AG09309 (cell line): ENCODE measurements at places on chromosomes 11 and 22.

DNA sequence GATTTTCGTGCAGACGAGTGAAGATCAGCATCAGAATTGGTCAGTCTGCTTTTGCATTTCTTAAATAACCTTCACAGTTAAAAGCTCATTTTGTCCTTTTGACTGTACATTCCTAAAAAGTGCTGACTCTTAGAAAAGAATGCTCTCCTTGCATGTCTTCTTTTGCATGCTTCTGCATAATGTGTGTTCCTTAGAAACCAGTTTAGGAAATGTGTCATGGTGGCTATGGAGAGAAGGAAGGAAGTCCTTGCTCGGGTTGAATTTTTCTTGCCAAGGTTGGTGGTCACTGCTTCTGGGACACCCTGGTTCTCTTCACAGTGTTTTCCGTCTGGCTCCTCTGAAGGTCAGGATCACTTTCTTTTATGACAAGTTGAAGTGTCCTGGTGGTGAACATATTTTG, 6.8 kb downstream of the AP2A2 start:
- DNase-seq: no peak

- no peak for DNase-seq
Measured at GRCh38 chr11:2574043-2574552, 125.7 kb downstream of the KCNQ1OT1 start.

DNA sequence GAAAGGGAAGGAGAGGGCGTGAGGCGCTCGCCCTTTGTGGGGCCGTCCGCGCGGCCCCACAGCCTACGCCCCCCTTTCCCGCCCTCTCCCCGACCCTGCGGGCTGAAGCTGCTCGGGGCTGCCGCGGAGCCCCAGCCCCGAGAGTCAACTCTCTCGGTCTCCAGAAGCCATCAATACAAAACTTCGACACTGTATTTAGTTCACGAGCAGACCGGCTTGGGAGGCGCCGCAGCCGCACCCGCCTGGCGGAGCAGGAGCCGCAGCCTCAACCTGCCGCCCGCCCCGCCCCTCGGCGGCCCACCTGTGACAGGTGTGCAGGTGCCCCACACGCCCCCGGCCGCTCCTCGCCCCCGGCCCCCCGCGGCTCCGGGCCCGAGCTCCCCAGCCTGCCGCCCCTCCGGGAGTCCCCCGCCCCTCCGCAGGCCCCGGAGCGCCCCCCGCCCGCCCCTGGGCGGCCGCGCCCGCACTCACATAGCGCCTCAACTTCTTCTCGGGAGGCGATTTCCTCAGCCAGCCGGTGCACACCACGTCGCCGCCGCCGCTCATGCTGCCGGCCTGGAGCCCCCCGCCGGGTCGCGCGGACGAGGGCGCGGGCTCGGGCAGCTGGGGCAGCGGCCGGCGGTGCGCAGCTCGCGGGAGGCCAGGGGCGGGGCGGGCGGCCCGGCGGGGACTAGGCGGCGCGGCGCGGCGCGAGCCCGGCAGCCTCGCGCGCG, at the start of gene GAB2:
Gene GAB2 (minus strand): TSS at position 646 of the 713 bp plus-strand sequence. CDS start 100 bp downstream, at position 546.
- DNase-seq: no peak

DNA sequence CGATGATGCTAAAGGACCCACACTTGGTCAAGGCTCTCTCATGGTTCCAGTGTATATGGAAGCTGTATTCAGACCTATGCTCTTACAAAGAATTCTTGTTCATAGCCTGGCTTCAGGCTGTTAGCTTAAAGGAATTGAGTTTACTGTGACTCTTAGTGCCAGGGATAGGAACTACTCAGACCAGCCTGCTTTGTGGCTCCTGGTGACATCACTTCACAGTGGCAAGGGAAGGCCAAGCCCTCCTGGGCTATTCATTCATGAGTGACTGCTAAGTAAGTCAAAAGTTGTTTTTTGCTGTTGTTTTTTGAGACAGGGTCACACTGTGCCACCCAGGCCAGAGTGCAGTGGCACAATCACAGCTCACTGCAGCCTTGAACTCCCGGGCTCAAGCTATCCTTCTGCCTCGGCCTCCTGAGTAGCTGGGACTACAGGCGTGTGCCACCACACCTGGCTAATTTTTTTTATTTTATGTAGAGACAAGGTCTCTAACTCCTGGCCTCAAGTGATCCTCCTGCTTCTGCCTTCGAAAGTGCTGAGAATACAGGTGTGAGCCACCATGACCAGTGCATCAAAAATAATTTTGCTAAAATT, 9.6 kb downstream of the ART5 start:
- no peak for DNase-seq

- DNase-seq: no peak
Measured at GRCh38 chr22:38088629-38089473, 4.9 kb upstream of the SLC16A8 start.

- no peak for DNase-seq
Measured at GRCh38 chr11:2178906-2179494, 7.4 kb upstream of the TH start.

- no peak for DNase-seq
Measured at GRCh38 chr11:92531065-92531739, 306.6 kb downstream of the FAT3 start.

GRCh38 chr11:111702623-111703022, 63.6 kb downstream of the PPP2R1B start:
- no peak for DNase-seq

GRCh38 chr11:88535916-88536547, 198.5 kb upstream of the CTSC start:
- DNase-seq: peak; percentile 73

GRCh38 chr11:94794287-94795168, 26.4 kb downstream of the AMOTL1 start:
- peak; percentile 86 for DNase-seq

- no peak for DNase-seq
Measured at GRCh38 chr22:19085233-19085718, 36.9 kb downstream of the DGCR2 start.

- no peak for DNase-seq
Measured at GRCh38 chr11:102521121-102521520, 9.4 kb downstream of the MMP7 start.

DNA sequence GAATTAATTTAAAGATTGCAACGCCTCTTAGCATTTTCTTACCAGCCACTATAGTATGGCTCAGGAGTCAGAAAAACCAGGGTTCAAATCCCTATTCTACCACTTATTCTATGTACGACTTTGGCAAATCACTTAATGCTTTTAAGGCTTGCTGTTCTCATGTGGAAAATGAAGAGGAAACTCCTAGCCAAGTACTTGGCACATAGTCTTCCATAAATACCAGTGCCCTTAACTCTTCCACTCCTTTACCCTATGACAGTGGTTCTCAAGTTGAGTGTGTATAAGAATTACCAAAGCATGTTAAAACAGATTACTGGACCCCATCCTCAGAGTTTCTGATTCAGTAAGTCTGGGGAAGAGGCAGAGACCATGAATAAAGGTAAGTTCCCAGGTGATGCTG, 107.6 kb downstream of the RBFOX2 start:
- no peak for DNase-seq

DNA sequence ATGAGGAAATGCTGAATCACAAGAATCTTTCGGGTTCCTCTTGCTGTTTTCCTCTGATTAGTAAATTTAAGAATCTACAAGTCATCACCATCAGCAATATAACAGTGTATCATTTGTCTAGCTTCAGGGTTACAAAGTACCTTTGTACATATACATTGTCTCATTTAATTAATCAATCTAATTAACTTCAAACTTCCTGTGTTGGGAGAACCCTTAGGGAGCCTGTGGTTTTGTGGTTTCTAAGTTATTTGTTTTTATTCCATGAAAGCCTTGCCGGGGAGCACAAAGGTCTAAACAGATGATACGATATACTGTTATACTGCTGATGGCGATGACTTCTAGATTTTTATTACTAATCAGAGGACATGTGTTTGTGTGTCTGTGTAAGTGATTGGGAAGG, 41.0 kb downstream of the TIMP3 start:
- DNase-seq: no peak

DNA sequence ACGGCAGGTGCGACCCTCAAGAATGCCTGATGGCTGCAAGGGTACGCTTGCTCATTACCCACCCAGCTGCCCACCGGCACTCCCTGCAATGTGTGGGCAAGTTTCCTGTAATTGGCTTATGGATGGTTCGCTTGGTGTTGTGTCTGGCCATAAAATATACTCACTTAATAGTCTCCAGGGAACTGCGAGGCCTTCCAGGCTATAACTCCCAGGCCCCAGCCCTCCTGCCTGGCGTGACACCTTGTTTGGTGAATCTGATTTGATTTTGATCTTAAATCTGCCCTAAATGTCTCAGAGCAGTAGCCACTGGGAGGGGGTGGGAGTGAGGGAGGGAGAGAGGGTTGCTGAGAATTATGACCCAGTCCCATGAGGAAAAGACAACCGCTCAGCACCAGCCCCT, 572.2 kb downstream of the BUD13 start:
- no peak for DNase-seq

GRCh38 chr11:71489311-71490043, 36.5 kb downstream of the NADSYN1 start:
- DNase-seq: no peak

GRCh38 chr11:125625225-125625629, 264 bp downstream of the CHEK1 start:
- peak; percentile 11 for DNase-seq

DNA sequence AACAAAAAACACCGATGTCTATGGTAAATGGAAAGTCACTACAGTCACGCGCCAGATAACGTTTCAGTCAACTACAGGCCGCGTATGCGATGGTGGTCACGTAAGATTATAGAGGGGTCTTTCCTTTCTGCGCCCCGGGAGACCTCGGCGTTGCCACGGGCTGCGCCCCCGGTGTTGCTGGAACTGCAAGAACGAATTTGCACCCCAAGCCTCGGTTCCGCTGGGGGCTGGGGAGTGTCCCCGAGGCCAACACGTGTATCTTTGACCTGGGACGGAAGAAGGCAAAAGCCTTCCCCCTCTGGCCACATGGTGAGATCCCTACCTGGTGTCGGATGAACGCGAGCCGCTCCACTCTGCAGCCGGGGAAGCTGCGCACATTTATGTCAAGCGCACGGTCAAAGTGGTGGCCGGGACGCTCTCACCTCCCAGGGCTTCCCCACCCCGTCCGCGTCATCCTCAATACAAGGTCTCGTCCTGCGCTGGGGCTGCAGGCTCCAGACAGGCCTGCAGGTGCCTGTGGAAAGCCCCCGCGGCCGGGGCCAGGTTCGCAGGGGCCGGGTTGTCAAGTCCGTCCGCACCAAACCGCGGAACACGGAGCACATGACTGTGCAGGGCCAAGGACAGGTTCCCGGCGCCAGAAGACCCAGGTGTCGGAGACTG, 29.3 kb upstream of the APLP2 start:
- no peak for DNase-seq

DNA sequence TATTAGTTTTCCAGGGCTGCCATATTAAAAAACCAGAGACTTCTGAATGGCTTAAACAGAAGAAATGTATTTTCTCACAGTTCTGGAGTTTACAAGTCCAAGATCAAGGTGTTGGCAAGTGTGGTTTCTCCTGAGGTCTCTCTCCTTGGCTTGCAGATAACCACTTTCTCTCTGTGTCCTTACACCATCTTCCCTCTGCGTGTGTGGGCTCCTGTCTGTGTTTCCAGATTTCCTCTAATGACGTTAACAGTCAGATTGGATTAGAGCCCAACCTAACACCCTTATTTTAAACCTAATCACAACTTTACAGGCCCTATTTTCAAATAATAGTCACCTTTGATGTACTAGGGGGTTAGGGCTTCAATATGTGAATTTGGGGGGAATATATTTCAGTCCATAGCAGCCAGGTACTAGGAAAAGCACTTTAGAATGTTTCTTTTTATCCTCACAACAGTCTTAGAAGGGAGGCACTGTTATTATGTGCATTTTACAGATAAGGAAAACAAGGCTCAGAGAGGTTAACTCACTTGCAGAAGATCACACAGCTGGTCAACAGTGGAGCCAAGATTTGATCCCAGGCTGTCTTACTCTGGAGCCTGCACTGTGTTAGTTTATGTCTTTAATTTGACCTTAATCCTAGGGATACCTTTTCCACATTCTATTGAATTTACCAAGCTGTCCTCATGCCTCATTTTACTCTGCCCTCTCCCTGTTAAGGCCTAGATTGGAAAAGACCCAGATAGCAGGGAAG, 116.4 kb upstream of the CRYBB3 start:
- DNase-seq: no peak

GRCh38 chr11:8682303-8683114, at the start of the genes RPL27A and TRIM66:
Gene RPL27A, plus strand, starts transcription at chr11:8682792. Its CDS starts 22 bp downstream, at chr11:8682814.
Gene TRIM66, minus strand, starts transcription at chr11:8682665. Its CDS starts 10,391 bp downstream, at chr11:8672274.
- peak; percentile 72 for DNase-seq

GRCh38 chr11:130592056-130592455, 143.6 kb downstream of the ADAMTS15 start:
- no peak for DNase-seq

- DNase-seq: no peak
Measured at GRCh38 chr22:46686221-46687047, 51.6 kb downstream of the CERK start.

- no peak for DNase-seq
Measured at GRCh38 chr11:111382451-111382850, 3.4 kb upstream of the POU2AF1 start.

DNA sequence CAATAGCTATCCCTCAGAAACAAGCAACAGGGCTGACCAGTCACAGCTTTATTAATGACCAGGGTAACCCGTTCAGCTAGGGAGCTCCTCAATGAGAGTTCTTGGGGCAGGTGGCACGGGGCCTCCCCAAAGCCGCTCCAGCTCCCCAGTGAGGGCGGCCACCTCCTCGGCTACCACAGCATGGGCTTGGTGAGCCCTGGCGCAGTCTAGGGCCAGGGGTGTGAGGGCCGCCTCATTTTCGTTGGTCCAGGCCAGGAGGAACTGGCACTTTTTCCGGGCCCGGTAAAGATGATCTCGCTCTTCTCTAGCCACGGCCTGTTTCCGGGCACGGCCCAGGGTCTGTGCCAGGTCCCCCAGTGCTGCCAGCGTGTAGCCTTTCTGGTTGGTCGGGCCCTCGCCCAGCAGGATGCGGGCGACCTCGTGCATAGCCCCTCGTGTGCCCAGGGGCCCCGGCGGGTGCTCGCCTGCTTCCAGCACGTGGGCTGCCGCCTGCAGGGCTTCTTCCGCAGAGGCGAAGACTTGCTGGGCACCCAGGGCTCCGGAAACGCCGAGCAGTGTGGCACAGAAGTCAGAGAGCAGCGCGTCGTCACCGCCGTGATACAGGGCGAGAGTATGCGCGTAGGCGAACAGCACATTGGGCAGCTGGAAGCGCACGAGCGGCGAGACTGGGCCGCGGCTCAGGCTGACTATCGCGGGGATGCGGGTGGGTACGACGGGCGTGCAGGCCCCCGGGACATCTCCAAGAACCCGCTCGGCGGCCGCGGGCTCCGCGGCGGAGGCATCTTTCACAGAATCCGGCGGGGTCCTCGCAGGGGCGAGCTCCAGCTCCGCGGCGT, 913 bp downstream of the ZNHIT2 start:
- no peak for DNase-seq

GRCh38 chr11:21561581-21561980, 631.3 kb upstream of the ANO5 start:
- DNase-seq: no peak

DNA sequence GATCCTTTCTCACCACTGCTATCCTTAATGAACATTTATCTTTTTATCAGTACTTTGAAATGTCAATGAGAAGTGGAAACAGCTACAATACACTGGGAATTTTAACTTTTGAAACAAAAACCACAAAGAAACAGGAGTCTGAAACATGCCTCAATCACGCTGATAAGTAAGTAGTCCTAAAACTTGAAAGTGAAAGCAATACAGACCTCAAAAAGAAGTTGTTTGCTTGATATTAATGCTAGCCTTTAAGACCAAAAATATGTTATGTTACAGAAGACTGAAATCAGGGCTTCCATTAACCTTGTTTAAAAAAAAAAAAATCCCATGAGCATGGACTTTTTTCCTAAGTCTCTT, 21.3 kb downstream of the PHF21A start:
- DNase-seq: no peak

GRCh38 chr11:65126624-65127274, 4.6 kb downstream of the MRPL49 start:
- DNase-seq: no peak

GRCh38 chr22:48939441-48940265, 888.0 kb downstream of the BRD1 start:
- no peak for DNase-seq
